ENCODE measurements at places on chromosomes 7 and 10. TPM values are rescaled to one million over a fixed set of nuclear protein-coding genes. Genes with fewer than 3 reads are reported as not detected.

DNA sequence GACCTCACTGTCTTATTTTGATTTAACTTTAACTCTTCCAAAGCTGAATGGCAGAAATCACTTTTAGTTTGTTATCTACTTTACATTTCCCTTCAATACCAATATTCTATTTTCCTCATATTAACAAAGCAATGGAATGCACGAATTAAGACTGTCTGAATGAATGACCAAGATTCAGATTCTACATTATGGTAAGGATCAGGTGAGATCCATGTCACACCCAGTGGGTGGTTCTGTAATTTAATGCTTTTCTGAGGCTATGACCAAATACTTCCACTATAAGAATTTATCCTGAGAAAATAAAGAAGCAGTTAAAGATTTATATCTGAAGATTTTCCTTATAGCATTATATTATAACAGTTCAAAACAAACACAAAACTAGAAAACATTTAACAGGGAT, 90.2 kb upstream of the NUPR2 start:
- DNase-seq = no peak

GRCh38 chr10:1392127-1392526, 335.9 kb downstream of the WDR37 start:
- no peak for DNase-seq

DNA sequence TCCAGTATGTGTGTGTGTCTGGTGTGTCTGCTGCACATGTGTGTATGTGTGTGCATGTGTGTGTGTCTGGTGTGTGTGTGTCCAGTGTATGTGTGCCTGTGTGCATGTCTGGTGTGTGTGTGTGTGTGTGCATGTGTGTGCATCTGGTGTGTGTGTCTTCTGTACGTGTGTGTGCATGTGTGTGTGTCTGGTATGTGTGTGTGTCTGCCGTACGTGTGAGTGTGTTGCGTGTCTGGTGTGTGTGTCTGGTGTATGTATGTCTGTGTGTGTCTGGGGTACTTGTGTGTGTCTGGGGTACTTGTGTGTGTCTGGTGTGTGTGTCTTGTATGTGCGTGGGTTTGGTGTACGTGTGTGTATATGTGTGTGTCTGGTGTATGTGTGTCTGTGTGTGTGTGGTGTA, 289.1 kb upstream of the SHH start:
- DNase-seq = no peak

GRCh38 chr10:114507449-114507848, 103.1 kb upstream of the AFAP1L2 start:
- no peak for DNase-seq

DNA sequence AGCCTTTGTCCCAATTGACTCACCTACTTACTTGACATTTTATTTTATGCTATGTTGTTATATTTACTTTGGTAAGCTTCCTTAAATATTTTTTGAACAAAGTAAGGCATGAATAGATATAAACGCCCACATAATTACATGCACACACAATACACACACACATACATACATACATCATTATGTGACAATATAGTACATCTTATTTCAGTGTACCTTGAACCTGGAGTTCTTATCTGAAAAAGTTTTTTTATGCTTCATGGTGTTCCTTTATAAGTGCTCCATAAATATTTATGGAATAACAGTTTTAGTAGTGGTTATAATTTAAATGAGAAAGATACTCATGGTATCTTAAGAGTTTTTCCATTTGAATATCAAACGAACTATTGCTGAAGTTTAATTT, 102.8 kb upstream of the MTPN start:
- no peak for DNase-seq

GRCh38 chr7:109986701-109987100, 1104.2 kb upstream of the LRRN3 start:
- DNase-seq = no peak

GRCh38 chr7:127732306-127732705, 80.3 kb downstream of the SND1 start:
- DNase-seq = no peak

DNA sequence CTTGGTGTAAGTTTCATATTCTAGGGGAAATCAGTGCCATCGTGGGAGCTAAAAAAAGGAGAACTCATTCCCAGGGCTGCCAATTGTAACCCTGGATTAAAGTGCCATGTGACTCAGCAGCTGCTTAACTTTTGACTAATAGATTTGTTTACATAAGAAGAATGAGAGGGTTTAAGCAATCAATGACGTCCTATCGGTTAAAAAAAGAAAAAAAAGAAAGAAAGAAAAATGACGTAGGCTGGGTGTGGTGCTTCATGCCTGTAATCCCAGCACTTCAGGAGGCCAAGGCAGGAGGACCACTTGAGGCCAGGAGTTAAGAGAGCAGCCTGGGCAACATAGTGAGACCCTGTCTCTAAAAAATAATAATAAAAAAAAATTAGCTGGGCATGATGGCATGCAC, 116.2 kb upstream of the AFAP1L2 start:
- no peak for DNase-seq

- DNase-seq = no peak
Measured at GRCh38 chr7:55970978-55971377, 6.6 kb downstream of the NIPSNAP2 start.

- no peak for DNase-seq
Measured at GRCh38 chr10:69955897-69956740, 96.5 kb upstream of the MACROH2A2 start.

DNA sequence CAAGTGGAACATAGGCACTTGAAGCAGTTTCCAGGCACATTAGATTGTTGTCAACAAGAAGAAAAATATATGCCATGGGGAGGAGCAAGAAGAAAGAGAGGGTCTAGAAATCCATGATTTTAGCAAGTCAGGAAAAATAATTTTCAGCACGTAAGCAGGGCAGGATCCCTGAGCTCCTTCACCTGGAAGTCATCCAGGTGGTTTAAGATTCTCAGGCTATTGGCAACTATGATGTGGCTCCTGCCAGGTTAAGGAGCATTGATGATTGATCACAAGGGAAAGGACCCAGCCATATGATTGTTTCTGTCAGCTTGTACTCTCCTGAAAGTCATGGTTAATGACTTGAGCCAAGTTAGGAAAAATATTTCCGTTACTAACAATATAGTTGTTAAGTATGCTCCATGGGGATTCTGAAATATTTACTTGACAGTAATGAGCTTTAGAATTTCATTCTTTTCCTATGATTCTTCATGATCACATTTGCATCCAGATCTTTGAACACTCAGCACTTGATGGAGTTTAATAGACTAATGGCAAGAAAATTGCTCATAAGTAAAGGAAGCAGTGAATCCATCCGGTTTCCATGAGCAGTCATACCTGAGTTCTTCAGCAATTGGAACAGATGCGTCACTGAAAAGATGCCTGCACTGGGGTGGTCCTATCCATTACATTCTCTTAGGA, 209.1 kb downstream of the BICC1 start:
- DNase-seq = no peak

- no peak for DNase-seq
Measured at GRCh38 chr7:28908775-28909174, 49.4 kb downstream of the TRIL start.

DNA sequence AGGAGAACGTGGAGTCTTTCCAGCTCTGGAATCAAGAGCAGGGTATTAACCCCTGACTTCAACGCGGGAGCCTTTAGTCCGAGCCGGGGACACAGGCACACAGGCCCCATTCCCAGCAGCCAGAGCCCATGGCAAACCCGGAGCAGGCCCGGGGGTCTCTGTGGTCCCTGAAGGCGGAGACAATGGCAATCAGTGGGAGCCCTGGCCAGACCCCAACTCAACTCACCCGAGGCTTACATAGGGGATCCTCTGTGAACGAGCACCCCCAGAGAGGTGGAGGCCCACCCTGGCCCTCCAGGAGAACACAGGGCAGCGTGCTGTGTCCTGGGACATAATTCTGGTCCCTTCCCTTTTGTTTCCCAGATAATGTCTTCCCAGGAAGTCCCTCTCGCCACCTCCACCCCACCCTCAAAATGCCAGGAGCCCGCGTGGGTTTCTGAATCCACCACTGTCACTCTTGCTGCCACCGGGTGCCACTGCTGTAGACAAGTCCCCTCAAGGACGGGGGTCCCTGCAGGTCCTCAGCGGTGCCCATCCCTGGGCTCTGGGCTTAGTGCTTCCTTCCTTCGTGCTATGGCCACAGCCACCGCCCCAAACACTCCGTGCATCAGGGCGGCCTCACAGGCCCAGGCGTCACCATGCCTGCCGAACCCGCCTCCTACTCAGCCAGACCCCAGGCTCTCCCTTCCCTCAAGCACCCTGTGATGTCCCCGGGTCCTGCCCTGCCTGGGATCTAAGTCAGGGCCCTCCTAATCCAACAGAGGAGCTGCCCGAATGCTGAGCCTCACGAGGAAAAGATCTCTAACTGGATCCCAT, 28.6 kb upstream of the PPP2R2D start:
- DNase-seq = no peak

DNA sequence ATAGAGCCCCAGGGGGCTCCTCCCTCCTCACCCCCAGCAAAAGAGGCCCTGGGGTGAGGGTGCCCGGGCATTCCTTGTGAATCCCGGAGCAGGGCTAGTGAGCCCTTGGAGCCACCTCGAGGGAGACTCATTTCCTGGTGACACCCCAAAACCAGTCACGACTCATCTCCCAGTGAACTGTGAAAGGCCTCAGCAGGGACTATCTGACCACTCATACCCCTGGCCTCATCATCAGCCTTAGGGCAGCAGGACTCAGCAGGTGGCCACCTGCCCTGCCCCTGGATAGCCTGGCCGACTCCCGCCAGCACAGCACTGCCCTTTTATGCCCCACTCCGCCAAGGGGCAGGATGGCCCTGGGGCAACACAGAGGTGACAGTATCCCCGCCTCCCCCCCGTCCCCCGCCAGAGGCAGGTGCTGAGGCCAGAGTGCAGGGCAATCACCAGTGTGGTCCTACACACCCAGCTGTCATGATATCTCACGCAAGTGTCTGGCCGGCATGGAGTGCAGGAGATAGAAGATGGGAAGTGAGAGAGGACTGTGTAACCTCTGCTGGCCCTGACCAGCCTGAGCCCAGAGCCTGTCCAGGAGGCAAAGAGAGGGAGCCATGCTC, 3.2 kb downstream of the SNCG start:
- DNase-seq = no peak

- DNase-seq = no peak
Measured at GRCh38 chr10:69569396-69569934, 3.8 kb downstream of the NEUROG3 start.

GRCh38 chr10:133241501-133242205, 4.0 kb downstream of the VENTX start:
- no peak for DNase-seq

- no peak for DNase-seq
Measured at GRCh38 chr10:21797533-21797932, 206.0 kb downstream of the DNAJC1 start.

DNA sequence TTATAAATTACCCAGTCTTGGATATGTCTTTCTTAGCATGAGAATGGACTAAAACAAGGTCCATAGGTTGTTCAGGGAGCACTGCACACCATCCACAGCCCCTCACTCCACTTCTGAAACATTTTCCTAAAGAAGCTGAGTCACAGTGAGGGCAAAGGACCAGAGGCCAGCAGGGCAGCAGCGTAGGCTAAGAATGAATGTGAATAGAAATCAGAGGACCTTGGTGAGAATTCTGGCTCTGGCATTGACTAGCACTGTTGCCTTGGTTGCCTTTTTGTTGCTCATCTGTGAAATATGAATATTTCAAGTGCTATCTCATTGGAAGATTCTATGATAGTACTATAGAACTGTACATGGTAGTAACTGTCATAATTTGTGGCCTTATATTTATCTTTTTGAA, 41.7 kb upstream of the TOMM7 start:
- DNase-seq = no peak

- no peak for DNase-seq
Measured at GRCh38 chr10:75995720-75996119, 564.3 kb downstream of the LRMDA start.

- no peak for DNase-seq
Measured at GRCh38 chr7:112485766-112486165, 5.0 kb downstream of the LSMEM1 start.

DNA sequence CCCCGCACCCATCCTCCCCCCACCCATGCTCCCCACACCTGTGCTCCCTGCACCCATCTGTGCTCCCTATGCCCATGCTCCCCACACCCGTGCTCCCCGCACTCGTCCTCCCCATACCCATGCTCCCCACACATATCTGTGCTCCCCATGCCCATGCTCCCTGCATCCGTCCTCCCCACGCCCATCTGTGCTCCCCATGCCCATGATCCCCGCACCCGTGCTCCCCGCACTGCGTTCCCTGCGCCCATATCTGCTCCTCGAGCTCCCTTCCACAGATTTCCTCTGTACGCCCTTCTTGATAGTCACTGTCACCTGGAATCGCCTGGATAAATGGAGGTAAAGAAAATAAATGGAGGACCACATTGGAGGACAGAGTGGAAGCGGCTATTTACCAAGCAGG, 9.9 kb downstream of the DIP2C start:
- DNase-seq = peak; percentile 62

The TLX1 gene
- not detected for total RNA-seq

The UFSP1 gene
- total RNA-seq = 3.4 TPM

The GARS1 gene
- total RNA-seq = 83.7 TPM

The LRRTM3 gene
- total RNA-seq = 0.25 TPM

The TYW1B gene
- 6.9 TPM for total RNA-seq
